ENCODE measurements at places on chromosomes 3 and 15. TPM values are rescaled to one million over a fixed set of nuclear protein-coding genes. Genes with fewer than 3 reads are reported as not detected.

Gene CHRNA7
- total RNA-seq: 2.7 TPM

Gene LYZL4
- not detected for total RNA-seq

- peaks cover 30% of the 10 kb centered on the region for H3K4me1 ChIP-seq
- peak; percentile 62 for DNase-seq
- peak overlapping the region; percentile 42 for H3K4me3 ChIP-seq
- H3K27me3 ChIP-seq: no peaks in the 10 kb centered on the region
Observed at GRCh38 chr3:11641683-11642430, 1.9 kb downstream of the VGLL4 start.

DNA sequence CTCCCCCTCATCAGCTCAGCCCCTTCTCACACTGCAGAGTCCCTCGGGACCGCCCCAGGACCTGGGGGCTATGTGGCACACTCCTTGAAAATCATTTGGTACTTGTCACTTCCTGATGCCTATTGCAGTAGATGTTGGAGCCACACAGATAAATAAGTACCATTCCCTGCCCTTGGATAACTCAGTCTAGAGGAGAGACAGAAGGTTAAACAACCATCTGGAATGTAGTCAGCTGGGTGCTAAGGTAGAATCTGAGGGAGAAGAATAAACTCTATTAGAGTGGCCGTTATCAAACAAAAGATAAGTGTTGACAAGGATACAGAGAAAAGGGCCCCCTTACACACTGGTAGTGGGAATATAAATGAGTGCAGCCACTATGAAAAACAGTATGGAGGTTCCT, 112.3 kb upstream of the NR2E3 start:
- no peaks in the 10 kb centered on the region for H3K27me3 ChIP-seq
- peaks cover 8% of the 10 kb centered on the region for H3K4me1 ChIP-seq
- DNase-seq: no peak
- H3K27ac ChIP-seq: no peak overlapping the region
- H3K4me3 ChIP-seq: no peak overlapping the region
- no peaks in the 10 kb centered on the region for H3K36me3 ChIP-seq

GRCh38 chr3:111616417-111617105, 21.4 kb upstream of the ZBED2 start:
- no peaks in the 10 kb centered on the region for H3K27me3 ChIP-seq
- no peak overlapping the region for H3K4me3 ChIP-seq
- H3K27ac ChIP-seq: no peak overlapping the region

- no peak for DNase-seq
- H3K36me3 ChIP-seq: no peaks in the 10 kb centered on the region
- H3K4me3 ChIP-seq: no peak overlapping the region
- H3K27me3 ChIP-seq: no peaks in the 10 kb centered on the region
- H3K4me1 ChIP-seq: no peaks in the 10 kb centered on the region
Observed at GRCh38 chr3:46453526-46454208, 11.0 kb downstream of the LTF start.

GRCh38 chr3:10763817-10764258, 52.2 kb upstream of the SLC6A11 start:
- no peak for DNase-seq
- H3K36me3 ChIP-seq: no peaks in the 10 kb centered on the region
- H3K4me3 ChIP-seq: no peak overlapping the region
- no peak overlapping the region for H3K27ac ChIP-seq
- no peaks in the 10 kb centered on the region for H3K4me1 ChIP-seq
- peaks cover 7% of the 10 kb centered on the region for H3K27me3 ChIP-seq

DNA sequence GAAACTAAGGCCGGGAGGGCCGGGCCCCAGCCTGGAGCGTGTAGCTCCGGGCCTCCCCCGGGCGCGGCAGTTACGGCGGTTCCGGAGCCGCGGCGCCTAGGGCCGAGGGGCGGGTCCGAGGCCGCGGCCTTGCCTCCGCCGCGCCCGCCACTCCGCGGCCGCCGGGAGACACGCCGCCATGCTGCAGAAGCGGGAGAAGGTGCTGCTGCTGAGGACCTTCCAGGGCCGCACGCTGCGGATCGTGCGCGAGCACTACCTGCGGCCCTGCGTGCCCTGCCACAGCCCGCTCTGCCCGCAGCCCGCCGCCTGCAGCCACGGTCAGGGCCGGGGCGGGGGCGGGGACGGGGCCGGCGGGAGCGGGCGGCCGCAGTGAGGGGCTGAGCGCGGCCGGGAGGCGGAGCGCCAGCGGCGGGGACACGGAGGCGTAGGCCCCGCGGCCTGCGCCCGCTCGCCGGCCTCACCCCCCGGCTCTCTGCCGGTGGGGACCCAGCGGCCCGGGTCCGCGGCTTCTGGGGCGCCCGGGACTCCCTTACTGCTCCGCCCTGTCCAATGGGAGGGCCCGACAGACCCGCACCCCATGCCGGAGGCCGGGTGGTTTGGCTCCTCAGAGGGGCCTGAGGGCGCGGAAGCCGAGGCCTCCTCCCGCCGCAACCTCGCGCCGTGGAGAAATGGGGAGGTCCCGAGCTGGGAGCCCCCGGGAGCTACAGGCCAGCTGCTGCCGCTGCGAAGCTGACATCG, at the start of gene DIS3L:
Gene DIS3L (plus strand): TSS at position 150 of the 738 bp plus-strand sequence. CDS start 29 bp downstream, at position 179.
- peak within 1 kb of the TSS; percentile 89 for H3K4me3 ChIP-seq
- no peaks in the 10 kb centered on the region for H3K36me3 ChIP-seq
- H3K27ac ChIP-seq: peak within 1 kb of the TSS; percentile 99

- no peak for DNase-seq
- H3K4me1 ChIP-seq: peaks cover 6% of the 10 kb centered on the region
- H3K27me3 ChIP-seq: no peaks in the 10 kb centered on the region
- no peak overlapping the region for H3K27ac ChIP-seq
- no peak overlapping the region for H3K4me3 ChIP-seq
Observed at GRCh38 chr3:69749461-69749860, 10.2 kb downstream of the MITF start.

All from lung (tissue), 17 donors.